ENCODE measurements at places on chromosomes 4 and X. TPM values are rescaled to one million over a fixed set of nuclear protein-coding genes. Genes with fewer than 3 reads are reported as not detected.

The GATA1 gene
- not detected for total RNA-seq

The PLP1 gene
- total RNA-seq, result not detected

DNA sequence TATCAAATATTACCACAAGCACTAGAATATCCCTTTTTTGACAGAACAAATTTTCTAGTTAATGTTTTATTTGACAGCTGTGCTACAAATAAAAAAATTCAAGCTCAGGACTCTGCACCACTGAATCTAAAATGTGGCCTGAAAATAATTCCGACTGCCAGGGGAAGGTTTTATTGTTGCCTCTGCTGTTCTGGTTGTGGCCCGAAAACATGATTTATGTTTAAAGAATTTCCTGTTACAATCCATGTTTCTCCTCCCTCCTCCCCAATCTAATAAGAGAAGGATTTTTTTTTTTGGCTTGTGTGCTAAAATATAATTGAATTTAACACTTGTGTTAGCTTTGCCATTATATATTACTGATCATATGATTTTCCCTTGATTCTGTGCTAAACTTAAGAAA is 227.8 kb downstream of the DCLK2 start:
- peak; percentile 68 for DNase-seq

DNA sequence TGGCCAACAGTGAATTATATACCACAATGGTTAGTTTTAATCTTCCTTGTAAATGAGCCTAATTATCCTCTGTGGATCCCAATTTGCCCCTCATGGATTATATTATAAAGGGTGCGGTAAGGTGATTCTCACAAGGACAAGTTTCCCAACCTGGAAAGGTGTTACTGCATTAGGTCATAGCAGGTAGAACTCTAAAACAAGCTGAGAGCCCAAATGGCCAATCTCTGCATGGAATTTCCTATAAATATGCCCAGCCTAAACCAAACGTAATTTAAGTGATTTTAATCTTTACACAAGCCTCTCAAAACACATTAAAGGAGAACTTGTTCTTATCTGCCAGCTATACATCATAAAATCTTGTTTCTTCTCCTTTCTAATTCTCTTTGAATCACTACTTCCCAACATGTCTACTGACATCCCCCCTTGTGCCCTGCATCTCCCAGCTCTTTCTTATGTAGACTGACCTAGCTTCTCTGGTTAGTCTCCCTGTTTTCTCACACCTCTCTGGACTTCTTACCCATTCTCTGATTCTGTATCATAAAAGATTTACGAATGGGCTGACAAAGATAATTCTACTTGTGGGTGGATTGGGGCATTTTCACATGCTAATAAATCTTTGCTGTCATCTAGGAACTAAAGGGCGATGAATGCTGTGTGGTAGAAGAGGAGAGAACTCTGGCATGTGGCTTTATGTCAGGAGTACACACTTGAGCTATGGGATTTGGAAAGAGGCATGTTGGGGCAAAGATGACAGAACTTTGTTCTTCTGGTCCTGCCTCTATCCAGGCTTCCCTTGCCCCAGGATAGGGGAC is 94.3 kb upstream of the PGRMC2 start:
- DNase-seq, result no peak

DNA sequence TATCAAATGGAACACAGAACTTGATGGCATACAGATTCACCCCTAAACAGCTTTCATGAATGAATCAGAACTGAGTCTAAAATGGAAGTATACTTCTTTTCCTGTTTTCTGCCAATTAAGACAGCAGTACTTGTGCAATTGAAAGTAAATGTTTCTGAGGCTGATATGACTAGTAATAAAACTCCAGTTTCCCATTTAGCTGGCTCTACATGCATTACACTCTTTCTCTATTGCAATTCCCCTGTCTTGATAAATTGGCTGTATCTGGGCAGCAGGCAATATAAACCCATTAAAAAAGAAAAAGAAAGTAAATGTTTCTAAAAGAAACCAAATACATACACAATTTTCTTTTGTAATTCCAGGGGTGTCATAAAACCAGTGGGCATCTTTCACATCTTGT is 4.6 kb downstream of the NOA1 start:
- DNase-seq, result no peak

- no peak for DNase-seq
These were observed 53.3 kb upstream of the STIM2 start for GRCh38 chr4:26807330-26807729.

DNA sequence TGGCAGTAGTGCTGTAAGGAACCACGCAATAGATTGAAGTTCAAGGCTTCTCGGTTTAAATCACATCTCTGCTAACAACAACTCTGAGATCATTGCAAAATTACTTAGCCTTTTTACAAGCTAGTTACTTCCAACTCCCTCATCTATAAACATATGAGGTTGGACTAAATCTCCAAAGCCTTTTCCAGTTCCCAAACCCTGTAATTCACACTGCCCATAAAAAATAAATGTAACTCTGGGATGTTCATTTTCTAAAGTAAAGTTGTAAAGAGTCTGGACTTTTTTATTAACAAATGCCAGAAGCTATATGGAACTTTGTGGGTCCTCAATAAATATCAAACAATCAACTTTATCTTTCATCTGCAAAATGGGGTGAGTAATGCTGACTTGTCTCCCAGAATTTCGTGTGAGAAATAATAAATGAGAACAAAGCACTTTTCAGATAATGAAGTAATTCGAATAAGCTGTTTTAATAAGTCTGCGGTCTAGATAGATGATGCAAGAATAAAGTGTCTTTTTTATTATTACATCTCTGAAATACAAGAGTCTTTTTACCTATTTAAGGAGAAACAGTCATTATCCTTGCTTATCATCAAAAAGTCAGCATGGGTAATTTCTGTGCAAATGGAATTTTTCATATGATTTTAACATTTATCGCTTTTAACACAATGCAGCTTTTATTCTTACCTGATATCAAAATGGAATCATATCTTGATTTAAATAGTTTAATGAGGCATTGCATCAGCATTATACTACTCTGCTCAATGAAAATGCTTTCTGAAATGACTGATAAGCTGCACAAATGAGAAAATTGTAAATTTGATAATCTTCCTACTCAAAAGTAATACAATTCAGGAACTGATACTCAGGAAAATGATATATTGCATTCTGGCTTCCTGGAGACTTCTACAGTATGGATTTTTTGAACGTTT is 252.6 kb downstream of the BANK1 start:
- no peak for DNase-seq

DNA sequence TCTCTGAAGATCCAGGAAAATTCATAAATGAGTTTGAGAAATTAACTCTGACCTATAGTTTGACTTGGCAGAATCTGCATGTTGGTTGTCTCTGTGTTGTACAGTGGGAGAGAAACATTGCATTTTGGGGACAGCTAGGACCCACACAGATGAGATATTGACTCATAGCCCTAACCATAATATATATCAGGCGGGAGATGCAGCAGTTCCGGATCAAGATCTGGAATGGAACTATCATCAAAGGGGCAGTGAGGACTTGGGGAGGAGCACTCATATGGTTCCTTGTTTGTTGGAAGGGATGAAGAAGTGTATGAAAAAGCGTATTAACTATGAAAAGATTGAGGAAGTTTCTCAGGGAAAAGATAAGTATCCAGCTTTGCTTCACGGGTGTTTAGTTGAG is 14.0 kb downstream of the CXCL2 start:
- no peak for DNase-seq

DNA sequence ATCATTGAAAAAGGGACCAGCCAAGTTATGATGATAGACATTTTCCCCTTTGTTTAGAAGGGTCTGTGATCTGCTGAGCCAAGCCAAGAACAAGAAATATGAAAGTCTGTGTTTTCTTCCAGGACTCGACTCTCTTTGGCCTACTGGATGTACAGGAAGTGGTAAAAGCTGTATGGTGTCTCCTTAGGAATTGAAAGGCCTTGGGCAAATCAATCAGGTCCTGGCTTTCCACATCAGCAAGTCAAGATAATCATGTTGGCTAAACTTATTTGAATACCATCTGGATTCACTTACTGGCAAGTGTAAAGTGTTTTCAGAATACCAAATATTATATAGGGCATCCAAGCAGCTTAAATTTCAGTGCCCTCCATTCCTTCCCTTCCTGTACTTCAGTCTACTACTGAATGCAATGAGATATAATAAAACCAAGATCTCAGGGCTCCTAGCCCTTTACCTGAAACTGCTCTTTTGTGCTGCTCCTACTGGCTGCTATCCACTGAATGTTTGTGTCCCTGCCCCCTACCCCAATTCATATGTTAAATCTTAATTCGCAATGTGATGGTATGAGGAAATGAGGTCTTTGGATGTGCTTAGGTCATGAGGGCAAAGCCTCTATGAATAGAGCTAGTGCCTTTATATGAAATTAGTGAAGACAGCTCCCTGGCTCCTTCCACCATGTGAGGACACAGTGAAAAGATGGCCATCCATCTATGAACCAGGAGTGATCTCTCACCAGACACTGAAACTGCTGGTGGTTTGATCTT is 578.0 kb downstream of the SPRY1 start:
- no peak for DNase-seq

The ADH1A gene
- total RNA-seq, result not detected

GRCh38 chrX:700936-701335 is 70.3 kb downstream of the SHOX start:
- DNase-seq, result no peak

GRCh38 chrX:53445977-53446376 is 11.8 kb upstream of the HSD17B10 start:
- DNase-seq, result peak; percentile 29

The ITGB1BP2 gene
- 1.1 TPM for total RNA-seq

The CXorf58 gene
- total RNA-seq, result not detected

The TRIM60 gene
- total RNA-seq, result not detected

GRCh38 chr4:70778888-70779422 is 57.2 kb downstream of the RUFY3 start:
- no peak for DNase-seq

Data from renal cortical epithelial cell (primary cell).